Fibroblast of lung (primary cell): ENCODE measurements at places on chromosomes 2 and 18.

DNA sequence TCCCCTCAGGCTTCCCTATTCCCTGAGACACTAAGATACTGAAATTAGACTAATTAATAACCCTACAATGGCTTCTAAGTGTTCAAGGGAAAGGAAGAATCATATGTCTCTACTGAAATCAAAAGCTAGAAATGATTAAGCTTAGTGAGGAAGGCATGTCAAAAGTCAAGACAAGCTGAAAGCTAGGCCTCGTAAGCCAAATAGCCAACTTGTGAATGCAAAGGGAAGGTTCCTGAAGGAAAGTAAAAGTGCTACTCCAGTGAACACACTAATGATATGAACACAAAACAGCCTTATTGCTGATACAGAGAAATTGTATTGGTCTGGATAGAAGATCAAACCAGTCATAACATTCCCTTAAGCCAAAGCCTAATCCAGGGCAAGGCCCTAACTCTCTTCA, 10.0 kb downstream of the ZC3H8 start:
- no peak overlapping the region for H3K4me3 ChIP-seq
- DNase-seq = no peak
- H3K4me1 ChIP-seq = no peaks in the 10 kb centered on the region
- H3K27me3 ChIP-seq = no peaks in the 10 kb centered on the region

DNA sequence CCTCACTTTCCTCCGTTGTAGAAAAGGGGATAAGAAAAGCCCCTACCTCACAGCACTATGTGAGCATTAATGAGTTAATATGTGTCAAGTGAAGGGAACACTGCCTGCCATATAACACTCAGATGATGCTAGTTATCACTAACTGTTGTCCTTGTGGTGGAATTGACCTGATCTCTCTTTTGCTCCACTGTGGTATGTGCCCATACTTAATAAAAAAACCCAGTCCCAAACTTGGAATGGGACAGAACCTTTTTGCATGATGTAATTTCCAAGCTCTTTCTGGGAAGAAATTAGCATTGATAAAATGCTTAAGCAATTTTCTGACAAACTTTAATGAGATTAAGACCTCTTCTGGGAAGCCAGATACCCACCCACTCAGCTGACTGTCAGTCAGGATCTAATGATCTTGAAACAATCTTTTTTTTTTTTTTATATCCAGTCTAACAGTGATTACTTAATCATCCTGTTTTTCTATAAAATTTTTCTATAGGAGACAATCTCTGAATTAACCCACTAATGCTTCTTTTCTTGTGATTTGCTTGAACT, 158.7 kb downstream of the ZBTB7C start:
- H3K4me1 ChIP-seq = no peaks in the 10 kb centered on the region
- peaks cover 7% of the 10 kb centered on the region for H3K27me3 ChIP-seq
- no peak overlapping the region for H3K27ac ChIP-seq
- H3K4me3 ChIP-seq = no peak overlapping the region
- H3K36me3 ChIP-seq = no peaks in the 10 kb centered on the region

GRCh38 chr2:229731916-229732315, 17.6 kb upstream of the DNER start:
- no peaks in the 10 kb centered on the region for H3K36me3 ChIP-seq
- DNase-seq = peak; percentile 66
- no peaks in the 10 kb centered on the region for H3K27me3 ChIP-seq

GRCh38 chr18:41647914-41648313, 307.1 kb upstream of the PIK3C3 start:
- no peaks in the 10 kb centered on the region for H3K4me1 ChIP-seq
- H3K27me3 ChIP-seq = no peaks in the 10 kb centered on the region
- no peaks in the 10 kb centered on the region for H3K36me3 ChIP-seq
- DNase-seq = no peak
- no peak overlapping the region for H3K4me3 ChIP-seq

DNA sequence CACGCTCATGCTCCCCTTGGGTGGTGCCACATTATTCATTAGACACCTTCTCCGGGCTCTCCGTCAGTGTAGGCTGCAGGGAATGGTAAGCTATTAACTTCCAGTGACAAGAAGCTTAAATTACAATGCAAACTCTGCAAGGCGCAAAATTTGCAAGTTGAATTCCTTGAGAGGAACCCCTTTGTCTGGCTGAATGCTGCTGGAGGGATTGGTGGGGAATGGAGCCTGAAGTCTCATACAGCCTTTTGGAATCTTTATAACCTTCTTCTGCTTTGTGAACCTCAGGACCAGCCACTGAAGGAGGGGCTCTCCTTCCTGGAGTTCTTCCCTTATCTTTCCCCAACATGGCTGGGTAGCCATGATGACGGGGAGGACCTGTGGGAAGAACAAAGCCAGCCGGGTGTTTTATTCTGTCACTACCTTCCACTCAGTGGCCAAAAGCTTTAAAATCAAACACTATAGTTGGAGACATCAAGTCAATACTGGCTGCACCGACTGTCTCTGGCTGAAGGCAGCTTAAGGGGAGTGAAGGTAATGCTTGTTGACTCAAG, 220.9 kb upstream of the EPHA4 start:
- H3K4me1 ChIP-seq = no peaks in the 10 kb centered on the region
- H3K36me3 ChIP-seq = no peaks in the 10 kb centered on the region
- no peak overlapping the region for H3K27ac ChIP-seq
- DNase-seq = no peak
- no peaks in the 10 kb centered on the region for H3K27me3 ChIP-seq
- H3K4me3 ChIP-seq = no peak overlapping the region

DNA sequence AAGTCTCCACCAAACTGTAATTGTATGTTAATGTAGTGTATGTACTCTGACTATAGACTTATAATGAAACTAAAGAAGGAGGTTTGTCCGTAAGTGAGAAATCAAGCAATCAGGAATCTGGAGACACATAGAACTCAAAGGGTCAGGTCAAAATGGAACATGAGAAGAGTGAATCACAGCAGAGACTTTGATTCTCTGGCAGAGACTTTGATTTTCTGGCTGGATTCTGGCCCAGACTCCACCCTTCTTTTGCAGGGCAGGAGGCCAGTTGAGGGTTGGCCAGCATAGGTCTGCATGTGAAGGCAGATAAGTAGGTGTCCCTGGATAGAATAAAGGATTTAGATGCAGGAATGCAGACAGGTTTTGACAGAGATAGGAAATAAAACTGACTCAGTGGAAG, 11.0 kb upstream of the NCKAP5 start:
- H3K27ac ChIP-seq = no peak overlapping the region
- peak; percentile 80 for DNase-seq
- H3K36me3 ChIP-seq = no peaks in the 10 kb centered on the region
- peaks cover 7% of the 10 kb centered on the region for H3K4me1 ChIP-seq
- H3K4me3 ChIP-seq = no peak overlapping the region

GRCh38 chr18:4058179-4058578, 396.9 kb downstream of the DLGAP1 start:
- DNase-seq = no peak
- H3K27ac ChIP-seq = no peak overlapping the region
- no peak overlapping the region for H3K4me3 ChIP-seq
- no peaks in the 10 kb centered on the region for H3K36me3 ChIP-seq
- no peaks in the 10 kb centered on the region for H3K27me3 ChIP-seq

GRCh38 chr2:96427917-96428316, 77.2 kb downstream of the NEURL3 start:
- H3K4me3 ChIP-seq = no peak overlapping the region
- DNase-seq = peak; percentile 73
- H3K36me3 ChIP-seq = no peaks in the 10 kb centered on the region
- H3K4me1 ChIP-seq = no peaks in the 10 kb centered on the region
- H3K27me3 ChIP-seq = peaks cover 10% of the 10 kb centered on the region
- H3K27ac ChIP-seq = no peak overlapping the region

GRCh38 chr2:225763711-225764110, 364.2 kb downstream of the NYAP2 start:
- no peak for DNase-seq
- H3K4me1 ChIP-seq = no peaks in the 10 kb centered on the region
- H3K27me3 ChIP-seq = no peaks in the 10 kb centered on the region

DNA sequence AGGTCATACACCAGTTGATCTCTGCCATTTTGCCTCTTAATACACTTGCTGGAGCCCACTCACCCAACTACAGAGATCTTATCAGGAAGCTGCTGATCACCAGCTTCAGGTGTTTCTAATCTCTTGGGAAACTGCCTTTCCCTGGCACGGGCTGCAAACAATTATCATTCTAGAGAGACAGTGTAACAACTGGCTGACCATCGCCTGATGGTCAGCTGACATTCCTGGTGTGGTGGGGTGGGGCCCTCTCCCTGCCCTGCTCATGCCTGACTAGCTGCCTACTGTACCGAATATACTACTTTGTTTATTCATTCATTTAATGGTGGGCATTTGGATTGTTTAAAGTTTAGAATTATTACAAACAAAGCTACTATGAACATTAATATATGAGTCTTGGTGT, 311.5 kb downstream of the CBLN2 start:
- no peaks in the 10 kb centered on the region for H3K27me3 ChIP-seq
- no peak overlapping the region for H3K27ac ChIP-seq
- DNase-seq = no peak
- H3K36me3 ChIP-seq = no peaks in the 10 kb centered on the region
- no peaks in the 10 kb centered on the region for H3K4me1 ChIP-seq
- no peak overlapping the region for H3K4me3 ChIP-seq

GRCh38 chr18:3851159-3851558, 401.2 kb downstream of the TGIF1 start:
- H3K27ac ChIP-seq = no peak overlapping the region
- H3K4me3 ChIP-seq = no peak overlapping the region
- H3K4me1 ChIP-seq = no peaks in the 10 kb centered on the region
- no peaks in the 10 kb centered on the region for H3K36me3 ChIP-seq
- no peak for DNase-seq
- no peaks in the 10 kb centered on the region for H3K27me3 ChIP-seq

DNA sequence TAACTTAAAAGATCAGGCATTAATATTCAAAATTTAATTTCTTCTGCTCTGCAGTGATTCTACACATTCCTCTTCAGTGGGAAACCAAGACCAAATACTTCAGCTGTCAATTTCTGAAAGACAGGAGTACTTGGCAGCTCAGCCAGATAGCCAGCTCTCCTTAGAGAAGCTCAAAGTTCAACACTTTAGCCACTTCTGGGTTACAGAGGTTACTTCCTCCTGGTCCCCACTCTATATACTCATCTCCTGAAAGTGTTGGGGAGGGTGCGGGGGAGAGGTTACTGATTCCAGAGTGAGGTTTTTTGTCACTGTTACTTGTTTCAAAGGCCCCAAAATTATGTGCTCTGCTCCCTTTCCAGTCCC, 4.1 kb downstream of the CYTIP start:
- no peak overlapping the region for H3K4me3 ChIP-seq
- no peak for DNase-seq
- no peak overlapping the region for H3K27ac ChIP-seq
- no peaks in the 10 kb centered on the region for H3K27me3 ChIP-seq
- no peaks in the 10 kb centered on the region for H3K4me1 ChIP-seq
- H3K36me3 ChIP-seq = no peaks in the 10 kb centered on the region

DNA sequence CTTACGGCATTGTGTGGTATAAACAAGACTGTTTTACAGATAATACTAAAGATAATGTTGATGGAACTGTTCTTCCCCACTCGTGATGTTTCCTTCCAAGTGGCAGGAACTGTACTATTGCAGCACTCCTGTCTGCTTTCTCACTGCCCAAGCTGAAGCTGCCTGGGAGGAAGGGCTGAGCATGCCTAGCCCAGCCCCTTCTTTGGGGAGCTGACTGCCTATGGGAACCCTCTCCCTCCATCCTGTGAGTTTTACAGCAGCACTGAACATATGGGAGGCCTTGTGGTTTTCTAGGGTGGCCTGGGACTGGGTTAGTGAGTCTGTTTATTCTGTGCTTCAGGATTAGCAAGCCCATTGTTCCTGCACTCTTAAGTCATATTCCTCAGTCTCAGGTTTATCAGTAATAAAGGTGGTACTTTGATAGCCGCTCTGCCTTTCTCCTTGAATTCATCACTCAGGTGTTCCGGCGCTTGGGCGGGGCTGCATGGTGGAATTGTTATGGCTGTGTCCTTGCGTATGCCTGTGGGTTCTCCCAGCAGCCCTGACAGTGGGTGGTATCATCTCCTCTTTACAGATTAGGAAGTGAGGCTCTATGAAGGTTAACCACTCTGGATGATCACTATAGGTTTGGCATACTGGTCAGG, 379.7 kb downstream of the PTPRM start:
- peaks cover 9% of the 10 kb centered on the region for H3K4me1 ChIP-seq
- H3K27me3 ChIP-seq = no peaks in the 10 kb centered on the region
- H3K36me3 ChIP-seq = no peaks in the 10 kb centered on the region
- peak; percentile 94 for DNase-seq
- peak overlapping the region; percentile 36 for H3K4me3 ChIP-seq

DNA sequence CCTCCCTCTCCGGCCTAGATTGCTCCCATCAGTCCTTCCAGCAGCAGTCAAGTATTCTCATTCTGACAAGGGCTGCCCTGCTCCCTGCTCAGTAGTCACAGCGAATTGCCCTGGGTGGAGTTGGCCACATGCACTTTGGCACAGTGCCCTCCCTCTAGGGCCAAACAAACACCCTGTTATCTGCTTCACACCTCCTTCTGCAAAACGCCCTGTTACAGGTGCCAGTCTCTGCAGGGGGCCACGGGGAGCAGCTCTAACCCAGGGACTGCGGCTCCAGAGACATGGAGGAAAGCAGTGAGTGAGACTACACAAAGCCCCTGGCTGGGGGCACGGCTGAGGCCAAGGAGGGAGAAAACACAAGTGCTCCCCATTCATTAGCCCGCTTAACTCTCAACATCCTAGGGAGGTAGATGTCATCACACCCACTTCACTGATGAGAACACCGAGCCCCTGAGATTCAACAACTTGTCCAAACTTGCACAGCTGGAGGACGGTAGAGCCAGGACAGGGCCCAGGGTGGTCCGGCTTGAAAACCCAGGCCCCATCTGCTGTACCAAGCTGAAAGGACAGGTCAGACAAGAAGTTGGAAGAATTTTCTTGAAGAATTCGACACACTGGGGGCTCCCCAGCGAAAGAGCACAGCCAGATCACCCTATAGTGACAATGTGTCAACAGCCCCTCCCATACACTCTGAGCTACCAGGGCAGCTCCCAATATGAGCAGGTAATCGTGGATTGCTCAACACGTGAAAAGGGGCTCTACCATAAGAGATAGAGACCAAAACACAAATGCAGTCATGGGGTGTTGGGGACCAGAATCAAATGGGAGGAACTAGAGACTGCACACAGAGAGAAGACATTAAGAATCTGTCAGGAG, 8.7 kb upstream of the TFCP2L1 start:
- H3K4me3 ChIP-seq = no peak overlapping the region
- H3K4me1 ChIP-seq = no peaks in the 10 kb centered on the region
- DNase-seq = no peak
- peaks cover 2% of the 10 kb centered on the region for H3K27me3 ChIP-seq

DNA sequence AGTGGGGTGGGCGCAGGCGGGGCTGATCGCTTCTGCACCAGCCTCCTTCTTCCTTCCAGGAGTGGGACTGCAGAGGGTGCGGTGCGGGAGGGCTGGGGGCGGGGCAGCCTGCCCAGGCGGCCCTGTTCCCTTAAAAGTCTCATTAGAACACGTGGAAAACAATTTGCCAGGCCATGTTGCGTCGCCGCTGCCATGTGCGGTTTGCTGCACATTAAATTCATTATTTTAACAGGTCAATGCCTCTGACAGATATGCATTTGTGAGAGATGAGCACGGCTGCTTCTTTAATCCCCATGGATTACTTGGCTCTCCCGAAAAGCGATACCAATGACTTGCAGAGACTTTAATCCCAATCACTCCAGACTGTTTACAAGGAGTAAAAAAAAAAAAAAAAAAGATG, 139.0 kb downstream of the CELF4 start:
- no peaks in the 10 kb centered on the region for H3K4me1 ChIP-seq
- H3K4me3 ChIP-seq = no peak overlapping the region
- DNase-seq = no peak
- H3K27me3 ChIP-seq = no peaks in the 10 kb centered on the region
- no peaks in the 10 kb centered on the region for H3K36me3 ChIP-seq
